ENCODE measurements at places on chromosomes 12 and 14. TPM values are rescaled to one million over a fixed set of nuclear protein-coding genes. Genes with fewer than 3 reads are reported as not detected.

TPH2 gene
- total RNA-seq: under 0.01 TPM

COX8C gene
- not detected for total RNA-seq

INHBE gene
- total RNA-seq: not detected

PPFIA2 gene
- total RNA-seq: 152 TPM

PSMA3 gene
- total RNA-seq: 33.8 TPM

SYNDIG1L gene
- 6.9 TPM for total RNA-seq

LRP1-AS gene
- not detected for total RNA-seq

TDRD9 gene
- total RNA-seq: 6.5 TPM

PLA2G1B gene
- not detected for total RNA-seq

SYNE3 gene
- total RNA-seq: 1.2 TPM

INSM2 gene
- total RNA-seq: not detected

HOXC5 gene
- total RNA-seq: not detected

KRT6C gene
- not detected for total RNA-seq

LRRC10 gene
- not detected for total RNA-seq

HOXC12 gene
- total RNA-seq: not detected

ABCD2 gene
- total RNA-seq: 18.3 TPM

KRT77 gene
- total RNA-seq: not detected

ANG gene
- 0.82 TPM for total RNA-seq

LTBR gene
- 2.4 TPM for total RNA-seq

SRRM4 gene
- total RNA-seq: 5.7 TPM

TMPRSS12 gene
- total RNA-seq: not detected

LALBA gene
- not detected for total RNA-seq

KRT79 gene
- not detected for total RNA-seq

ESRRB gene
- under 0.01 TPM for total RNA-seq

ASCL1 gene
- total RNA-seq: 8.2 TPM

CBX5 gene
- total RNA-seq: 83.2 TPM

KRT6B gene
- total RNA-seq: not detected

NKX2-8 gene
- total RNA-seq: not detected

EIF2S3B gene
- total RNA-seq: 1.6 TPM

COPS7A gene
- 24.5 TPM for total RNA-seq

COCH gene
- total RNA-seq: 48.5 TPM
